Endothelial cell (in vitro differentiated cells): ENCODE measurements at places on chromosomes 11 and 22.

- no peak for DNase-seq
Observed at GRCh38 chr11:1235306-1235900, 12.5 kb downstream of the MUC5B start.

GRCh38 chr11:30567120-30567519, 19.0 kb downstream of the MPPED2 start:
- no peak for DNase-seq

GRCh38 chr11:122756417-122756816, 81.9 kb upstream of the CRTAM start:
- peak; percentile 14 for DNase-seq

DNA sequence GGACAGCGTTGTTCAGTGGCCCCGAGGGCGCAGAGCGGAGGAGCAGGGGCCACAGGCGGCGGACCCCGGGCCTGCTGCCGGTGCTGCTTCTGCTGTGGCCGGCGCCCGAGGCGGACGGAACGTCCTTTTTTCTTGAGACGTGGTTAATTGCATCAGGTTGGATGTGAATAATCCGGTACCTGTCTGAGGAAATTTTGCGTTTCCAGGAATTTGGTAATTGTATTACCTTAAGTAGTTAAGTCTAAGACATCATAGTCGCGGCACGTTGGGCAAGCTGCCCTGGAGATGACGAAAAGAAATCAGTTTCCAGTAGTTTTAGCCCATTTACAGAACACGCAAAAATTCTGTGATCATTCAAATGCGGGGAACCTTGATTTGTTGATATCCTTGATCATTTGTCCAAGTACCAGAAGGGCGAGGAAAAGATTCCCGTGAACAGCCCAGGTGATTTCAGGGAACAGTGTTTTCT, 789 bp downstream of the SPECC1L start:
- no peak for DNase-seq

- DNase-seq: no peak
Observed at GRCh38 chr11:57274904-57275498, 38.0 kb upstream of the APLNR start.
